ENCODE measurements at places on chromosomes 13 and 19.

DNA sequence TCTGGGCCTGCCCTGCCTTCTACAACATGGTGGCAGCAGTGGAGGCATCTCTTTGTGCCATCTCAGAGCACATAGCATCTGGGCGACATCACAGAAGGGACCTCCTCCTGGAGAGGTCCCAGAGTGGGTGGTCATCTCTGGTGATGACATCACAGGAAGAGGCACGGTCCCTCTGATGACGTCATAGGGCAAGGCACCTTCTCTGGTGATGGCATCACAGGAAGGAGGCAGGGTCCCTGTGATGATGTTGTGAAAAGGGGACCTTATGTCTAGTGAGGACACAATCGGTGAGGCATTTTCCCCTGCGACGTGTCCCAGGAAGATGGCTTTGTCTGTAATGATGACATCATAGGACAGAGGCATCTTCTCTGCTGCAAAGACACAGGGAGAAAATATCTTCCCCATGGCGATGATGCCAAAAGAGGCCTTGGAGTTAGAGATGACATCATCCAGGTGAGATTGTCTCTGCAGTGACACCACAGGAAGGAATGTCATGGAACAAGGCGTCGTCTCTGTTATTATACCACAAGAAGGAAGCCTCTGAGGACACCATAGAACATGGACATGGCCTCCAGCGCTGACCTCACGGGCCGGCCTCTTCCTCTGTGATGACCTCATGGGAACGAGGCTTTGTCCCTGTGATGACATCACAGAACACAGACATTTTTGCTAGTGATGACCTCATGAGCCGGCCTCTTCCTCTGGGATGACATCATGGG is 10.7 kb downstream of the SHISA7 start:
- no peak for DNase-seq

DNA sequence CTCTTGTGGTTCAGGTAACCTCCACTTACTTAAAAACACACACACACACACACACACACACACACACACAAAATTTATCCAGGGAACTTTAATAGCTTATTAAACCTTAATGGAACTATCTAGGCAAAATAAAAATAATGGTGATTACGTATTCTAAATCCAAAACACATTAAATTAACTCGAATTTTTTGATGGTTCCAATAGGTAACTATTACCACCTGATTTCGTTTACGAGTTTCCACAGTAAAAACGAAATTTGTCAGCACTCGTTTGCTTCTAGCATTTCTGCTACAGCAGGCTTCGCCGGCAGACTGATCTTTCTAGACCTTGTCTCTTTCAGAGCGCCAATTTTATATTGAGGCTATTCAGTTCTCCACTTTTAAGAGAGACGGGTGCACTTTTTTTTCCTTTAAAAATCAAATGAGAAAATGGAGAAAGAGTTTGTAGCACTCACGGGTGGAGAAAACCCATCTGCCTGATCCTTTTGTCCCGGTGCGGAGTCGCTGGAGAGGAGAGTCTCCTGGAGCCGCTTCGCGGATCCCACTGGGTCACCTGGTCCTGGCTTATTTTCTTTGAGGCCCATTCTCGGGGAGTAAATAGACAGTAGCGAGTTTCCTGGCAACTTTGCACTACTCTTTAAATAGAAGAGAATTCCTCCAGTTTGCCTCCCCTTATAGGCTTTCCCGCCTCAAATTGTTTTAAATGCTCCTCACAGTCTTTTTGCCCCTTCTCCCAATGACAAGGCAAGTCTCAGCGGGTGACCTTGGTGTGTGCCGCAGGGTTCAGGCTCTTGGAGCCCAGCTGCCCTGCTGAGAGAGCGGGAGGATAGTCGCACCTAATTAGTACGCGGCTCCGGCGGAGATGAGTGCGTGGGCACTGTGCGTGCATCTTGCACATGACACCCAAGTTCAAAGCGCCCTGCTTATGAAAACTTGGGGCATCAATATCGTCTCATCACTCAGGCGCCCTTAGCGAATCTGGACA is 117.0 kb downstream of the KCNRG start:
- DNase-seq = peak; percentile 53

- no peak for DNase-seq
Measured at GRCh38 chr19:12784394-12784870, 6.9 kb upstream of the JUNB start.

DNA sequence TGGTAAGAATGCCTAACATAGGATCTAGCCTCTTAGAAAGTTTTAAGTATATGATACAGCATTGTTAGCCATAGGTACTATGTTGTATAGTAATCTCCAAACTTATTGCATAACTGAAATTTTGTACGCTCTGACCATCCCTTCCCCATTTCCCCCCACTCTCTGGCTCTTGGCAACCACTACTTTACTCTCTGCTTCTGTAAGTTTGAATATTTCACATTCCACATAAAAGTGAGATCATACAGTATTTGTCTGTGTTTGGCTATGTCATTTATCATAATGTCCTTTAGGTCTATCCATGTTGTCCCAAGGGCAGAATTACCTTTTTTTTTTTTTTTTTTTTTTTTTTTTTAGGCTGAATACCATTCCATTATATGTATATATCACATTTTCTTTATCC is 396.9 kb downstream of the DLEU7 start:
- DNase-seq = no peak

DNA sequence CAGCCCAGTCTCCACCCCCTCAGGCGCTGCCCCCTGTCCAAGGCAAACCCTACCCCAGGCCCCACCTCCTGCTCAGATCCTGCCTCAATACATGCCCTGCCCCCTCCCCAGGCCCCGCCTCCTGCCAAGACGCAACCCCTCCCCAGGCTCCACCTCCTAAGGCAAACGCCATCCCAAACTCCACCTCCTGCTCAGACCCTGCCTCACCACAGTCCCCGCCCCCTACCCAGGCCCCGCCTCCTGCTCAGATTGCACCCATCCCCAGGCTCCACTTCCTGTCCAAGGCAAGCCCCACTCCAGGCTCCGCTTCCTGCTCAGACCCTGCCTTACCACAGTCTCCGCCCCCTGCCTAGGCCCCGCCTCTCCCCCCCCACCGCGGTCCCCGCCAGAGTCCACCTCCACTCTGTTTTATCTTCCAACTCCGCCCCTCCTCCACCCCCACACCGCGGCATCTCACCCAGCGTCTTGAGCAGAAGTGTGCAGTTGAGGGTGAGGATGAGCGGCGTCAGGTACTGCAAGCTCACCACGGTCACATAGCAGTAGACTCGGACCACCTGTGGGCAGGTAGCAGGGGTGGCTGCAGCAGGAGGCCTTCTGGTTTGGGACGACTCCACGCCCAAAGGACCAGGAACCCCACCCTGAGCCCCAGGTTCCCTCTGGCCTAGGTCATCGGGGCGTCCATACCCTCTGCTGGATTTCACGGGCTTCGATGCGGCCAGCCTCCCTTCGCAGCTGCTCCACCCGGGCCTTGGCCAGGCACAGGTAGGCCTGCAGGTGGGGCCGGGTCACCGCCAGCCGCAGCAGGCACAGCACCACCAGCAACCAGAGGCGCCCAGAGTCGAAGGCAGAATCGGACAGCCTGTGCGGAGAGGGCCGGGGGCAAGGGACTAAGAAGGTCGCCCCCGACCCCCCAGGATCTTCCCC is 17.7 kb downstream of the TMEM161A start:
- peak; percentile 67 for DNase-seq

GRCh38 chr13:50261130-50261901 is 246.1 kb downstream of the KCNRG start:
- no peak for DNase-seq

GRCh38 chr13:51770160-51770559 is 33.8 kb downstream of the DHRS12 start:
- DNase-seq = no peak

DNA sequence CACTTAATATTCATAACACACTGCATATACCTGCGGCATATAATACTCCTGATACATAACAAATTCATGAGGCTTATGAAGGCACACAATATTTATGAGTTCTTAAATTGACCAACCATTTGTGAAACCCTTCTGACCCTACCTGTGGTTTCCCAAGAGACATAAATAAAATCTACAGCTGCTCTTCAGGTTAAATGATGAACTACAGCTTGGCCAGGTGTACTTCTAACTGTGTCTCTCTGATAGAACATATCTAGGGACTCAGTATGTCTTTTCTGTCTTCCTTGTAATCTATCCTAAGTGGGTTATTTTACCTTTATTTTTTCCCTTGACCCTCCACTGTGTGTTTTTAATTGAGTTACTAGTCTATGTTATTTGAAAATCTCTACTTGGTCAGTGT is 189.9 kb upstream of the UFM1 start:
- no peak for DNase-seq

- DNase-seq = no peak
Measured at GRCh38 chr19:1922803-1923202, 17.6 kb downstream of the ADAT3 start.

- no peak for DNase-seq
Measured at GRCh38 chr19:42287017-42287826, 14.7 kb upstream of the PRR19 start.

DNA sequence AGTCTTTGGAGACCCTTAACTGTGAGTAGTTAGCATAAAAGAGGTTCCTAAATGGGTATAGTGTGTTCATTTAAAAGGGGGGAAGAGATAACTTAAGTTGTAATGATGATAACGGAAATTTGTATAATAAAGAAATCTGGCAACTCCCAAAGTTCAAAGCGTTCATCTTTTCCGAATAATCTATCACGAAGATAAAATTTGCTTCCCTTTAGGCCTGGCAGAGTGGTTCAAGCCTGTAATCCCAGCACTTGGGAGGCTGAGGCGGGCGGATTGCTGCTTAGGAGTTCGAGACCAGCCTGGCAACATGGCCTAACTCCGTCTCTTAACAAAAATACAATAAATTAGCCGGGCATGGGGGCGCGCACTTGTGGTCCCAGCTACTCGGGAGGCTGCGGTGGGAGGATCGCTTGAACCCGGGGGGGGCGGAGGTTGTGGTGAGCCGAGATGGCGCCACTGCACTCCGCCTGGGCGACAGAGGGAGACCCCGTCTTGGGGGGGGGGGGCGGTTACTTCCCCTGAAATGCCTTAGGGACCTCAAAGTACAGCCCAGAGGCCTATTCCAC is 934 bp downstream of the N4BP2L2 start:
- peak; percentile 57 for DNase-seq

DNA sequence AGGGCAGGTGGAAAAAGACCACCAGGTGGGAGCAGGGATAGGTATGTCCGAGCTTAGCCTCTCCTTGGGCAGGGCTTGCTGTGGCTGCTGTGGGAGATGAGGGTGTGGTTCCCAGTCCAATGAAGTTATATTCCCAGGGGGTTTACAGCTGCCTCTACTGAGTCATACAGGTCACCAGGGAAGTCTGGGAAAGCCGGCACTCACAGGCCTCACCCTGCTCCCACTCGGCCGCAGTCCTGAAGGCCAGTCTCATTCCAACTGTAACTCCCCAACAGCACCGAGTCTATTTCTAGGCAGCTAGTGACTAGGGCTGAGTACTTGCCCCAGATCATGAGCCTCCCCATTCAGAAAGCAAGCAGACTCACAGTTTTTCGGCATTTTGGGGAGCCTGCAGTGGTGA is 77.1 kb downstream of the FNDC3A start:
- no peak for DNase-seq

- no peak for DNase-seq
Measured at GRCh38 chr19:55681131-55682092, 6.4 kb downstream of the EPN1 start.

All from right forelimb (tissue), 1 donor.